ENCODE measurements at places on chromosomes 13 and 19. TPM values are rescaled to one million over a fixed set of nuclear protein-coding genes. Genes with fewer than 3 reads are reported as not detected.
A peak's percentile ranks its signal among the peaks of the same experiment; 100 is the strongest.

GFY gene
- total RNA-seq = not detected

EDDM13 gene
- total RNA-seq = not detected

PCDH17 gene
- total RNA-seq = 0.70 TPM

VSTM2B gene
- not detected for total RNA-seq

ZNF568 gene
- total RNA-seq = 5.5 TPM

ZNF30 gene
- total RNA-seq = 4.0 TPM

GRCh38 chr13:40492511-40492910 is 173.9 kb downstream of the FOXO1 start:
- no peak for DNase-seq
- no peaks in the 10 kb centered on the region for H3K36me3 ChIP-seq
- peaks cover 10% of the 10 kb centered on the region for H3K27me3 ChIP-seq
- H3K27ac ChIP-seq = no peak overlapping the region

- H3K27me3 ChIP-seq = no peaks in the 10 kb centered on the region
- H3K27ac ChIP-seq = peak overlapping the region; percentile 57
- H3K4me3 ChIP-seq = peak overlapping the region; percentile 52
- H3K4me1 ChIP-seq = peaks cover 15% of the 10 kb centered on the region
These were observed 20.5 kb downstream of the ZNF114 start for GRCh38 chr19:48290401-48290770.

DNA sequence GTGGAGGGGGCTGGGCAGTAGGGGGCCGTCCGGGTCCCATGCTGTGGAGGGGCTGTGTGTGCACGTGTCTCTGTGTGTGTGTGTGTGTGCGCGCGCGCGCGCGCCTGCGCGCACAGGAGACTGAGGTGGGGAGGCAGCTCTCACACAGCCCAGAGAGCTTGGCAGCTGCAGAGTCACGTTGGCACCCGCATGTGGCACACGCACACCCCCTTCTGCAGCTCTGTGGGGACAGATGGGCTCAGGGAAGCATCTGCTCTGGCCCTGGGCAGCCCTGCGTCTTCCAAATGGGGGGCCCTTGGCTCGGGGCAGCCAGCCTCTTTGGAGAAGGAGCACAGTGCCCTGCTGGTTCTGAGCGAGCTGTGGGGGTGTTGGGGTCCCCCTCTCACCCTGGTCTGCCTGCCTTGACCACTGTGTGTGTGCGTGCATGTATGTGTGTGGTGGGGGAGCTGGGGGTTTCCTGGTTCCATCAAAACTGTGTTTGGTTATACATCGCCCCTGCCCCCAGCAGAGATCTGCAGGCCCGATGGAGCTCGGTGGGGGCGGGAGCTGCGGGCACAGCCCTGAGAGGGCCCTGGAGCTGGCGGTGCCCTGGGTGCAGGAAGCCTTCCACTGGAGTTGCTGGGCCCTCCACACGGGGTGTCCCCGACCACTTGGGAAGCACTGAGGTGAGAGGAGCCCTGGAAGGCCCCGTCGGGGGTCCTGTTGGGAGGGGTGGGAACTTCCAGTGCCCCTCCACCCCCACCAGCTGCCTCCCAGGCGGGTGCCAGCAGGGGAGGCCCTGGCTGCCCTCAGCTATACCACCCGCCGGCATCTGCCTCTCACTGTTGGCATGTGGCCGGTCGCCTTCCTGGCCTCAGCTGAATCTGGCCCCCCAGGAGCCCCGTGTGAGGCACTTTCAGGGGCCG is 67.1 kb downstream of the KDM4B start:
- H3K36me3 ChIP-seq = peaks cover 4% of the 10 kb centered on the region
- H3K4me1 ChIP-seq = peaks cover 53% of the 10 kb centered on the region
- H3K27ac ChIP-seq = peak overlapping the region; percentile 59
- H3K4me3 ChIP-seq = peak overlapping the region; percentile 42
- no peak for DNase-seq

DNA sequence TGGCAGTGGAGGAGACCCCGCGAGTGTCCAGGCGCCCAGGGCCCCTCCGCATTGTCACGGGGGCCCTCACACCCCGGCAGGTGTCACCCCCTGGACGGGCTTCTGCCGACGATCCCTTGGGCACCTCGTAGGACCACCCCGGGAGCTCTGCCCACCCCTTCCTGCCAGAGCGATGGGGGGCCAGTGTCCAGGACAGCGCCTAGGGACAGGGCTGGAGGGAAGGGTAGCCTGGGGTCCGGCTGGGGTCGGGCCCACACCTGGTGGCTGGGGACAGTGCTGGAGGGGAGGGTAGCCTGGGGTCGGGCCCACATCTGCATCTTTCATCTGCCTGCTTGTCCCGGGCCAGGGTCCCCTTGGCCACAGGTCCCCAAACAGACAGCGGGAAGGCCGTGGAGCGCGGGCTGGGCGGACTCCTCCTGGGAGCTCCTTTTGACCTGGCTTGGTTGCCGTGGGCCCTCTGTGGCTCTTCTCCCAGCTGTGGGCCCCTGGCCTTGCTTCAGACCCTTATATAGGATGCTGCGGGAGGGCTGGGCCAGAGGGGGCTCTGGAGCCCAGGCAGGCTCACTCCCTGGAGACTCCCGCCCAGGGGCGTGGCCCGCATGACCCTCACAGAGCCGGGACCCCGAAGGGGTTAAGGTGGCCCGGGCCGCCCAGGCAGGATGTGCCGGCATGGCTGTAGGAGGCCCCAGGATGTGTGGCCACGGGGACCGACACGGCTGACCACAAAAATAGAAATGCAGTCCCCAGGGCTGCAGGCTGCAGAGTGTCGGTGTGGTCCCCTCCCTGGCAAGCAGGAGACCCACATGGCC is 74.1 kb upstream of the MCF2L start:
- no peak for DNase-seq
- no peaks in the 10 kb centered on the region for H3K36me3 ChIP-seq
- H3K27me3 ChIP-seq = peaks cover 51% of the 10 kb centered on the region
- no peak overlapping the region for H3K4me3 ChIP-seq
- H3K27ac ChIP-seq = no peak overlapping the region
- no peaks in the 10 kb centered on the region for H3K4me1 ChIP-seq

DNA sequence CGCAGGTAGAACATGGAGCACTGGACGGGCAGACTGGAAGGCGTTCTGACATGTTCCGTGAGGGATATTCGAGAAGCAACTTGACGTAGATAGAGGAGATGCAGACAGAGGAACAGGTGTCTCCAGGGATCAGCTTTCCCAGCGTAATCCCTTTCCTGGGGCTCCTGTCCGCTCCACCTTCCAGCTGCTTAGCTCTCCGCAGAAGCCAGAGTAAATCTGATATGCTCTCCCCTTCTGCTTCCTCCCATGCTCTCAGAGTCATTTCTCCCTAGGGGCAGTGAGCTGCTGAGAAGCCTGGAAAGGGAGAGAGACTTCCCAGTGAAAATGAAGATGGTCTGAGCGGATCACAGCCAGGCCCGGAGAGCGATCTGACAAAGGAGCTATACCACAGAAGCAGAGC is 23.0 kb upstream of the OLFM4 start:
- H3K4me3 ChIP-seq = no peak overlapping the region
- H3K27me3 ChIP-seq = no peaks in the 10 kb centered on the region
- no peaks in the 10 kb centered on the region for H3K36me3 ChIP-seq
- no peak for DNase-seq
- no peak overlapping the region for H3K27ac ChIP-seq

DNA sequence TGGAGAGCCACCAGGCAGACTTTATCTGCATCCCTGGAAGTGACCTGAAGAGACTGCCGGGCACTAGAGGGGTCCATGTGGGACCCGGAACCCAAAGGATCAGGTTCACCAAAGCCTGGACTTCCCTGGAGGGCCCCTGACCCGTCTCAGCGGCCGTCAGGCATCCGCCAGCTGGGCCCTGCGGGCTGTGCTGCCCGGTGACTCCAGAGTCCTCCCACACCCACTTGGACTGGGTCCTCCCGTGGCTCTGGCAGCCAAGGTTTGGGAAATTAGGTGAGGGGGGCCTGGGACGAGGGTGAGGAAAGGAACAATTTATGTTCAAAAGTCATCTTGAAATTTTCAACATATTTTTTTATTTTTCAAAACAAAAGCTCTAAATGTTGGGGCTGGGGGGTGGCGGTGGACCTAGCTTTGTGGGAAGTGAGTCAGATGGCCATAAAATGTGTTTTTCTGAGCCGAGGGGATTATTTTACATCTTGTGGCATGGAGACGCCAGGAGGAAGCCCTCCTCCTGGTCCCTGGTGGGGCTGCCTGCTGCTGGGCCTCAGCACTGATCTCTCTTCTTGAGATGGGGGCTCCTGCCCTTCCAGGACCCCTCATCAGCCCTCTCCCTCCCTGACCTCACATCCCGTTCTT is 20.2 kb downstream of the CEBPA start:
- H3K4me1 ChIP-seq = no peaks in the 10 kb centered on the region
- H3K4me3 ChIP-seq = no peak overlapping the region
- no peak overlapping the region for H3K27ac ChIP-seq

DNA sequence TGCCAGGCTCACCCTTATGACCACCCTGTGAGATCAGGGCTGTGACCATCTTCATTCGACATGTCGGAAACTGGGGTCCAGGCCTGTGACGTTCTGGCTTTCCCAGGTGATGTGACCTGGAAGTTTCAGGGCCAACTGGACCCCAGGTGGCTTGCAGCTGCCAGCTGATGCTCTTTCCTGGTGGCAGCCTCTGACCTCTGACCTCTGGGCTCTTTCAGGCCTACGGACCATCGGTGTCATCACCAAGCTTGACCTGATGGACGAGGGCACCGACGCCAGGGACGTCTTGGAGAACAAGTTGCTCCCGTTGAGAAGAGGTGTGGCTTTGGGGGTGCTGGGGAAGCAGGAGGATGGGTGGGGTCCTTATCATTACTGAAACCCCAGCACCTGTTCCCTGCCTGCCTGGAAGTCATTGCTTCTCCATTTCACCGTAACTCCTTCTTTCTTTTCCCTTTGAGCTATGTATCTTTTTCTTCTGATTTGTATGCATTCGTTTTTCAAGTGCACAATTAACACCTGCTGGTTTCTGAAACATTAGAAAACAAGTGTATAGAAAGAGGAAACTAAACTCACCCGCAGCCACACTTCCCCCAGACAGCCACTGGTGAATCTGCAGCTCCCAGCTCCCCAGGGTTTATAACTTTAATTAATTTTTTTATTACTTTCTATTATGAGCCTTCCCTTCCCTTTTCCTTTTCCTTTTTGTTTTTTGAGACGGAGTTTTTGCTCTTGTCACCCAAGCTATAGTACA is 58.9 kb downstream of the TMED1 start:
- peaks cover 41% of the 10 kb centered on the region for H3K36me3 ChIP-seq
- no peak for DNase-seq
- peaks cover 5% of the 10 kb centered on the region for H3K4me1 ChIP-seq
- H3K27ac ChIP-seq = no peak overlapping the region

DNA sequence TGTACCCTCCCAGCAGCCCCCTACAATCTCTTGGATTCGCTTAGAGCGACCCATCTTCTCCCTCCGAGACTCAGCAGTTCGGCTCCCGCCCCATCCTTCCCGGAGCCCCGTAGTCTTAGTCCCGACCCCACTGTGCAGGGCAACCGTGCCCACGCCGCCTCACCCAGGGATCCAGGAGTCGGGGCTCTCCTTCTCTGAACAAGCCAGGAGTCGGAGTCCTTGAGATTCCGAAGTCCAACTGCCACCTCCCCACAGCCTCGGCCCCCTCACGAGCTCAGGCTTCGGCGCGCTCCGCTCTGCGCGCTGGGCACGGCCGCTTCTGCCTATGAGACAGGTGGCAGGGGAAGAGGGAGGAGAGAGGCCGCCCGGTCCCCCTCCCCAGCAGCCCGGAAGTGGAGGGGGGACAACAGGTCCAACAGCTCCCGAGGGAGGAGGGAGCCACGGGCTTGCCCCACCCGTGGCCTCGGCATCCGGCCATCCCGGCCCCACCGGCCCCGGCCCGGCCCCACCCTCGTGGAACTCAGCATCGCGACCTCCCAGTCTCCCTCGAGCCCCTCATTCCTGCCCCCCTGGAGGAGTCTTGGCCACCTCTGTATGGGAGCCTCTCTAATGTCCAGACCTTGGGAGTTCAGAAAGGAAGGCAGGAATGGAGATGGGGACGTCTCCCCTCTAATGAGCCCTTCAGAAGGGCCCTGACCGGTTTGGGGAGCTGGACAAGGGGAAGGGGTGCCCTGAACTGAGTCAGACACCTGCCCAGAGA is at the start of gene PHLDB3:
Gene PHLDB3, minus strand, starts transcription at position 321 of the 760 bp plus-strand sequence. CDS start 628 bp downstream, outside the sequence.
- H3K4me3 ChIP-seq = peak within 1 kb of the TSS; percentile 72
- no peak for DNase-seq
- H3K36me3 ChIP-seq = peaks cover 3% of the 10 kb centered on the region
- peak within 1 kb of the TSS; percentile 45 for H3K27ac ChIP-seq

DNA sequence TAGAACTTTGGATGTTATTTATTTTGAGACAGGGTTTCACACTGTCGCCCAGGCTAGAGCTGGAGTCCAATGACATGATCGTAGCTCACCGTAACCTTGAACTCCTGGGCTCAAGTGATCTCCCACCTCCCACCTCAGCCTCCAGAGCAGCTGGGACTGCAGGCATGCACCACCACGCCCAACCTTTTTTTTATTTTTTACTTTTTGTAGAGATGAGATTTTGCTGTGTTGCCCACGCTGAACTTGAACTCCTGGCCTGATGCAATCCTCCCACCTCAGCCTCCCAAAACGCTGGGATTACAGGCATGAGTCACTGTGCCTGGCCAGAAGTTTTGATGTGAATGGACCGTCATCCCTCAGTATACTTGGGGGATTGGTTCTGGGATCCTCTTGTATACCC is 13.7 kb downstream of the ANKRD27 start:
- DNase-seq = no peak
- no peak overlapping the region for H3K4me3 ChIP-seq
- H3K27me3 ChIP-seq = no peaks in the 10 kb centered on the region
- H3K4me1 ChIP-seq = no peaks in the 10 kb centered on the region
- no peaks in the 10 kb centered on the region for H3K36me3 ChIP-seq

DNA sequence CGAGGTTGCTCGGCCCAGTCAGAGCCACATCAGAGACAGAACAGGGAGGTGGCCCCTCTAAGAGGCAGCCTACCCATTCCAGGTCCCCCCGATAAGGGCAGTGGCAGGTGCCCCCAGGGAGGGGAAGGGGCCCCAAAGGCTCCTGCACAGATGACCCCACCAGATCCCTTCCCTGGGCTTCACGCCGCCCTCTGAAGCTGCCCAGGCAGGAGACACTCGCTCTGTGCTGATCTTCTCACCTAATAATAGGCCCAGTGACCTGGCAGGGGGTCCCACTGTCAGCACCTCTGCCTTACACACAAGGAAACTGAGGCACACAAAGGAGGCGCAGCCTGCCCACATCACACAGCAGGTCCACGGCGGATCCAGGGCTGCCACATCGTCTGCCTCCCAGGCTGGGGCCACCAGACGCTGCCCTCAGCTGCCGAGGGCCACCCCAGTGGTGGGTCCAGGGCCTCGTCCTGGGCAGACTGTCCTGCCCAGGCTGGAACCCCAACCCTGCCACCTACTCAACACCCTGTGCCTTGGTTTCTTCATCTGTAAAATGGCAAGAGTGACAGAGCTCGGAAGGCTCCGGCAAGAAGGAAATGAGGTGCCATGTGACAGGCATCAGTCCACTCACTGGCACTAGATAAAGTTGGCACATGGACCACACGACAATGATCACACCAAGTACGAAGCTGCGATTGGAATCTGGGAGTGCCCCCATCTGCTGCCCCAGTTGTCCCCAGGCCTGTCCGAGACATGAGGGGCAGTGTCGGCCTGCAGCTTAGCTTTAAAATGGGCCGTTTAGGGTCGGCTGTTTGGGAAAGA is 56.5 kb downstream of the KLF2 start:
- H3K27me3 ChIP-seq = no peaks in the 10 kb centered on the region
- no peak overlapping the region for H3K4me3 ChIP-seq
- no peak overlapping the region for H3K27ac ChIP-seq
- peaks cover 7% of the 10 kb centered on the region for H3K4me1 ChIP-seq
